ENCODE measurements at places on chromosomes 5 and 9. TPM values are rescaled to one million over a fixed set of nuclear protein-coding genes. Genes with fewer than 3 reads are reported as not detected.

GRCh38 chr5:175351126-175351525, 92.9 kb downstream of the DRD1 start:
- no peak for DNase-seq

- peak; percentile 41 for DNase-seq
These were observed 12.5 kb upstream of the SLC36A3 start for GRCh38 chr5:151315998-151316597.

DNA sequence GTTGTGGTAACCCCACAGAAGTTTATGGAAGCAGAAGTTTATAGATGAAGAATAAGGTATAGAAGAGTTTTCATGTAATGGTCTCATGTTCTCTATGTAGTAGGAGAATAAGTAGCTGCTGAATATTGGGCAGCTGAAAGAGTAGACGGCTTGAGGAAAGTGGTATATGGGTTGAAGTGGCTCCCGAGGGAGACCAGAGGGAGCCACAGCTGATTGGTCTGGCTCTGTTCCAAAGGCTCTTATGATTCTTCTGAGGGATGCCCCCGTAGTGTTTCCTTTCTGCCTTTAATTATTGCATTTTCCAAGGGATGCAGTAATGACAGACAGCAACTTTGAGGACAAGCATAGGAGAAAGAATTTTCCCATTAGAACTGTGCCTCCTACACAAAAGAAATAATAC, 30.1 kb upstream of the TENT2 start:
- DNase-seq: no peak

DNA sequence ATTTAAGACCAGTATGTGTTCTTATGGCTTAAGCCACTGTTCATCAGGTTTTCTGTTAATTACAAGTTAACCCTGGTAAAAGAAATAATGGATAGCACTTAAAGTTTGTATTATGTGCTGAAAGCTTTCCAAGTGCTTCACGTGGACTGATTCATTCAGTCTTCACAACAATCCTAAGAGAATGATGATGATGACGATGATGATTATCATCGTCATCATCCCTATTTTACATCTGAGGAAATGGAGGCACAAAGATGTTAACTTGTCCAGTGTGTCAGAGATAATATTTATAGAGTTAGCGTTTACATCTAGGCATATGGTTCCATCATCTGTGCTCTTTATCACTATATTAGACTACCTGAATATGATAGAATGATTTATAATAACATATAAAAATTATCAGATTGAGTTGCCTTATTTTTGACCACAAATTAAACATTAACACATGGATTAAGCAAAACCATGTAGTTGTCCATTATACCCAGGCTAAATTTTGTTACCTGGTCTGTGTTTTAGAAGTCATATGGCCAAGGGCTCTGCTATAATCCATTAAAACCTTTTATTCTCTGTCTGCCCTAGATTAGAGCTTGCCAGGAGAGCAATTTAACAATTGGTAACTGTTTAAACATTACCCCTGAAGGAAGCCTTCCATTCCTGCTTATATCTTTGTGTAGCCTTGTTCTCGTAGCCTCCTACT, 102.3 kb upstream of the MAP3K1 start:
- DNase-seq: no peak

GRCh38 chr5:7875151-7875550, 6.2 kb downstream of the MTRR start:
- DNase-seq: no peak

GRCh38 chr9:127074561-127075548, 47.6 kb downstream of the ANGPTL2 start:
- DNase-seq: no peak

Gene PLPPR1
- not detected for total RNA-seq

- DNase-seq: no peak
These were observed 36.8 kb upstream of the NFIB start for GRCh38 chr9:14350754-14351153.

DNA sequence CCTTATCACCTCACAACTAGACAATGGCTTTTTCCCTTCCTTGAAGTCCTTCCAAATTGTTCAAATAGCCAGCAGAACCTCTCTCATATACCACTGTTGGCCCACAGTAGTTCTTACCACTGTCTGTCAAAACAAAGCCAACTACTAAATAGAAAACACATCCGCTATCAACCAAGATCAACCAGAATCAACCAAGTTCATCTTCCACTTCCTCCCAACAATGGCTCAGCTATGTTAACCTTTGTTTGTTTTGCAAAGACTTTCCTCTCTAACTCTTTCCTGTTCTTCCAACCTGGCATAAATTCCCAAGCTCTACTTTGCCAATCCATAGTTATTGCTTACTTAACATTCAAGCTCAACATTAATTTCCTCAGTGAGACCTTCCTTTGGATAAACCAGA, 15.2 kb downstream of the ELL2 start:
- DNase-seq: no peak

- no peak for DNase-seq
These were observed 126.8 kb downstream of the SLC1A3 start for GRCh38 chr5:36733183-36733582.

GRCh38 chr5:32735512-32735911, 24.4 kb downstream of the NPR3 start:
- no peak for DNase-seq

Data from T-cell (primary cell).